Coronary artery (tissue), 2 donors: ENCODE measurements at places on chromosomes 1 and 21.

DNA sequence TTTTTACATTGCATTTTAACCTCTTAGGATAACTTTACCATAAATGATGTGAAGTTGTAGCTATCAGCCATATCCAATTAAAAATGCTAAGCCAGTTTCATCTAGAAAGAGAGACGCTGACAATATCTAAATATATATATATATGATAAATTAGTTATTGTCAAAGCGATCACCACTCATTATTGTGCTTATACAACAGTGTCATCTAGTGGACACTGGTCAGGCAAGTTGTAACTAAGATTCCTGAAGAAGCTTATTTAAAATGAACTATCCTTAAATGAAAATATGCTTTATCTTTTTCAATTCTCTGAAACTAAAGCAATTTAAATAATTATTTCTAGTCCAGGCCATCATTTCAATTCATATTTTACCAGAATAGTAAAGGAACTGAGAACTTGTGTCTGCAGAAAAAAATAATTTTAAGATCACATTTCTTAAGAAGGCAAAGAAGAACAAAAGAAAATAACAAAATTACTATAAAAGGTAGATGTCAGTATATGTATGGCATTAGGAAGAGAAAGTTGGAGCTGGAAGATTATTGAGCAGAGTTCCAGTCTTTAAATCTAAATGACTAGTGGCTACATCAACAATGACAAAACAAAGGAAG lies 193.3 kb upstream of the SNX7 start:
- no peak for DNase-seq

- DNase-seq = no peak
These were observed 353.9 kb upstream of the CAMK1G start for GRCh38 chr1:209229494-209230061.

- peak; percentile 72 for DNase-seq
These were observed 2.5 kb downstream of the INKA2 start for GRCh38 chr1:111736548-111737215.

GRCh38 chr1:194813096-194813495 lies 1626.7 kb upstream of the B3GALT2 start:
- no peak for DNase-seq

DNA sequence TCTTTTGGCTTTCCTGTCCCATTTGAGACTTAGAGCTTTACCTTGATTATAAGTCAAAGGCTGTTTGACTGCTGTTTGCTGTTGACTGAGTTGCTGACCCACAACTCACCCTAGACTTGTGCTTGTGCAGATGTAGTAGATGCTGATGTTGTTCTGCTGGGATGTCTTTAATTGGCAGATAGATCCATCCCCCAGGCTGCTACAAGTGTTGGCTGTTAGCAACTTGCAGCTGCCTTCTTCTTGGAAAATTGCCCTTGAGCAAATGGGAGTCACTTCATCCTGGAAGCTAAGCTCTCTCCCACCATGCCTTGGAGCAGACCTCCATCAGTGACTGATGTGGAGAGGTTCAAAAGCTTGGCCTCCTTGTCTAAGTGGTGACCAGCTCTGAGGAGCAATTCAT lies 139.3 kb upstream of the KIAA0040 start:
- no peak for DNase-seq

DNA sequence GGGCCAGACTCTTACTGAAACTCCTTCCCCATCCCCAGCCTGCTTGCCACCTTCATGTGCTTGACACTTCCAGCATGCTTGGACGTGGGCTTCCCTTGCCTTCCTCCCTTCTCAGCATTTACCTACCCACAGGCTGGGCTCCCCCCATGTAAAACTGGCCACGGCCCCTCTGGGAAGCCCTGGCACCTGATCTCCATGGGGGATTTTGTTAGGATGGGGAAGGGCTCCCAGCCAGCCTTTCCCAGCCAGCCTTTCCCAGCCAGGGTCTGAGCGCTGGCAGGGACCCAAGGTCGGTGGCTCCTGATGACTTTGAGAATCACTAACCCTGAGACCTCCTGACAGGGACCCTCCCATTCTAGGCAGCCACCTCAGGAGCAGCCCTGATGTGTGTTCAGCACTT lies 6.7 kb downstream of the ALX3 start:
- no peak for DNase-seq

DNA sequence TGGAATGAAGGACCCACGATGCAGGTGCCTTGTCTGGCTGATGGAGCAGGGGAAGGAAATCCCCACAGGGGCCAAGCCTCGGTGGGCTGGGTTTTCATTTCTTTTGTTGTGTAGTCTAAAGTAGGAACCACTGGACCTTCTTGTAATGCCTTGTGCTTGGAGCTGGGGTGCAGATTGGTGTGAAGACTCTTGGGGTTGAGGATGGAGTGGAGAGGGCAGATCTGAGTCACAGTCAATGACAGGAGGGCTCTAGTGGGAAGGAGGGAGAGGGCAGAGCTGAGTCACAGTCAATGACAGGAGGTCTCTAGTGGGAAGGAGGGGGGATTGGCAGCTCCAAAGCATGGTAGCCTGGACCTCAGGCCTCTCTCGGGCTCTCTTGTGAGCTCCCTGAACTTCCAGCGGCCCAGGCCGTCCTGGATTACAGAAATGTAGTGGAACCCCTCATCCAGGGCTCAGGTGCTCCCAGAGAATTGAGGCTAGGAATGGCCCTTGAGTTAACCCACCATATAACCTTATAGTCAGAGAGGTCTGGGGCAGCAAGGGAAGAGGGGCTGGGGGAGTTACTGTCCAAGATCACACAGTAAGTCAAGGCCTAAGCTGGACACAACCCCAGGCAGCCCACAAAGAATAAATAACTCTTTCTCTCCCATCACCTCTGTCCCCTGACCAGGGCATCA lies 313.8 kb downstream of the MATN1 start:
- peak; percentile 33 for DNase-seq

- no peak for DNase-seq
These were observed 398.3 kb downstream of the KCNT2 start for GRCh38 chr1:196209983-196210382.

DNA sequence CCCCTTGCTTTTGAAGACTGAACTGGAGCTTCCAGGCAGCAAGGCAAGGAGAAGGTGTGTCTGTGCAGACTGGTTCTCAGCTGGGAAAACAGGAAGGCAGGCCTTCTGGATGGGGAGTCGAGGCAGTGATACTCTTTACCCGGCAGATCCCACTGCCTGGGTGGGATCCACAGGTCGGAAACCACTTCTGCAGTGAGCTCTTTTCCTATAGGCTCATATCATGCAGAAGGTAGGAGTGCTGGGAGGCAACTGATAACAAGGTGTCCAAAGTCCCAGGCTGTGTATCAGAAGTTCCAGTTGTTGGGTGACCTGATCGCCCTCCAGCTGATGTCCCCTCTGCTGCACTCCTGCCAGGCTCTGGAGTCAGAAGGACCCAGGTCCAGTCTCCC lies 17.1 kb downstream of the ACOT11 start:
- no peak for DNase-seq

DNA sequence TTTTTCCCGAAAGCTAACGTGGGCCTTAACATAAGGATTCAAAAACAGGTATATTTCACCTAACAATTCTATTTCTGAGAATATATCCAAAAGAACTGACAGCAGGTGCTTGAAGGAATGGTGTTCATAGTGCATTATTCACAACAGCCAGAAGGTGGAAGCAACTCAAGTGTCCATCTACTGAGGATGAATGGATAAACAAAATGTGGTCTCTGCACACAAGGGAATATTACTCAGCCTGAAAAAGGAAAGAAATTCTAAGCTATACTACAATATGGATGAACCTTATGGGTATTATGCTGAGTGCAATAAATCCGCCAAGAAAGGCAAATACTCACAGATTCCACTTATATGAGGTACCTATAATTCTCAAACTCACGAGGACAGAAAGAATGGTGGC lies 6.1 kb upstream of the RIPPLY3 start:
- no peak for DNase-seq

DNA sequence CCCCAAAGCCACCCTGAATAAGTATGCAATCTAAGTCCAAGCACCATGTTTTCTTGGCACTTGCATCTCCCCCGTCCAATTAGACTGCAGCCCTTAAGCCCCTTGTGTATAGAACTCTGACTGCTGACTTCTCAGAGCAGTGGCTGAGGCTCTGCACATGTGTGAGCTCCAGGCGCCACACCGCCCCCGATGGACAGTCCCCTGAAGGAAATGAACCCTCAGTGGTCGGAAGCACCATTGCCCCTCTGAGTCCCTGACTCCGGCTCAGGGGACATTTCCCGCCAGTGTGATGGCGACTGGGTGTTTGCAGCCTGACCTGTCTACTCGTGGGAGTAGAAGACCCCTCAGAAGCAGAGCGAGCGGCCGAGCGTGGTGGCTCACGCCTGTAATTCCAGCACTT lies 37.2 kb upstream of the SCCPDH start:
- no peak for DNase-seq

DNA sequence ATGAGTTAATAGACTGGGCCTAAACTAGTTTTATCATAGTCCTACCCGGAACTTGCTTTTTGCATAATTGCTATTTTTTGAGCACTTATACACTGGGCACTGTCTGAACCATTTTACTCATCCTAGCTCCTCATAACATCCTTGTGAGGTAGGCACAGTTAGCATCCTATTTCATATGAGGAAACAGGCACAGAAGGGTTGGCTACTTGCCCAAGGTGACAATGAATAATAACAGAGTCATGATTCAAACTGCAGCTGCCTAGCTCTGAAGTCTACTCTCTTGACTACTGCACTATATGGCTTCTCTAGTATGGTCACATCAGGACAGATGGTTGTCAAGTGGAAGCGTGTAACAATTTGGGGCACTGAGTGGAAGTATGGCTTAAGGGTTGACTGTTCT lies 18.2 kb upstream of the RC3H1 start:
- DNase-seq = no peak

- no peak for DNase-seq
These were observed 84.7 kb downstream of the NOTCH2 start for GRCh38 chr1:119984771-119985170.

DNA sequence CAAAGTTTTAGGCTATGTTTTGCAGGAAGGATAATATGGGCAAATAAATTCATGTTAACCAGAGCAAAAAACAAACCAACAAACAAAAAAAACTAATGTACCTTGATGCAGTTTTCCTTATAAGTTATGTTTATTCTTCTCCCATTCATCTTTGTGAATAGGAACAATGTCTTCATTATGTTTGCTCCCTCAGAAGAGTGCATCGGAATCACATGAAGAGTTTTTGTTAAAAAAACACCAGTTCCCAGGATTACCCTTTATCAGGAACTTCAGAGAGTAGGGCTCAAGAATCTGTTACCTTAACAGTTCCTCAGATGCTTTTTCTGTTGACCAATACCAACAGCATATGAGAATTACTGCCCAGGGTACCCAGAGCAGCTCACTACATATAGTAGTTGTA lies 14.6 kb upstream of the PRRC2C start:
- DNase-seq = no peak

- DNase-seq = no peak
These were observed 5.7 kb downstream of the NTRK1 start for GRCh38 chr1:156866249-156866909.

GRCh38 chr1:157438146-157438545 lies 114.2 kb downstream of the FCRL5 start:
- no peak for DNase-seq

DNA sequence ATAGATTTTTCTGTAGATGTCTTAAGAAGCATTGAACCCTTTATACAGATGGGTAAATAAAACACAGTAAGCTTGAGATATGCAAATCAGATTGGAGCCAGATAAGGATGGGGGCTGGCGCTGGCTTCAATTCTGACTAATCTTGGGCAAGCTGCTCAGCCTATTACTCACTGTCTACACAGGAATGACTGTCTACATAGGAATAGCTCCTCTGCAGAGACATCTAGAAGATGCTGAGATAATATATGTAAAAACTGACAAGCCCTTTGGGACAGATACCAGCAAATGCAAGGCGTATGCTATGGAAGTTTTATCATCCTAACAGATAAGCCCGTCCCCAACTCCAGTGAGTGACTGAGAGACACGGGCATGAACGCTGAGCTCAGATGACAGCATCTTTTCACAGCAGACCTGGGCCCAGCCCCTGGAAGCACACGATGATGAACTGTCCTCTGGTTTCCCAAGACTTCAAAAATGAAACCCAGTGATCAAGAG lies 1.7 kb downstream of the CLDN14 start:
- DNase-seq = no peak

- DNase-seq = no peak
These were observed 17.8 kb downstream of the PAPPA2 start for GRCh38 chr1:176480750-176481149.

- no peak for DNase-seq
These were observed 3.0 kb upstream of the MDM4 start for GRCh38 chr1:204513117-204513716.

DNA sequence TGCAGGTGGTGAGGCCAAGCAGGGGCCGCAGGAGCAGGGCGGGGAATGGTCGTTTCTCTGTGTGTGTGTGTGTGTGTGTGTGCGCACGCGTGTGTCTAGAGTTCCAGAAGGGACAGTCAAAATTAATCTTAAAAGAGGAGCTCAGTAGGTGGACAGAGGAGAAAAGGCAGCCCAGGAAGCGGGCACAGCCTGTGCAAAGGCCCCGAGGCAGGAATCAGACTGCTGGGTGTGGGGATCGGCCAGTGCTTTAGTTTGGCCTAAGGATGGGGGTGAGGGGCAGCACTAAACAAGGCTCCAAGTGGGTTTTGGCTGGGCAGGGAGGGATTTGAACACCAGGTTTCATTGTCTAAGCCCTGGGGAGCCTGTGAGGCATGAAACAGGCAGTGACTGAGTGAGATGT lies 21.7 kb downstream of the EPHA8 start:
- no peak for DNase-seq

- DNase-seq = no peak
These were observed 72.4 kb upstream of the POU3F1 start for GRCh38 chr1:38118976-38119375.

DNA sequence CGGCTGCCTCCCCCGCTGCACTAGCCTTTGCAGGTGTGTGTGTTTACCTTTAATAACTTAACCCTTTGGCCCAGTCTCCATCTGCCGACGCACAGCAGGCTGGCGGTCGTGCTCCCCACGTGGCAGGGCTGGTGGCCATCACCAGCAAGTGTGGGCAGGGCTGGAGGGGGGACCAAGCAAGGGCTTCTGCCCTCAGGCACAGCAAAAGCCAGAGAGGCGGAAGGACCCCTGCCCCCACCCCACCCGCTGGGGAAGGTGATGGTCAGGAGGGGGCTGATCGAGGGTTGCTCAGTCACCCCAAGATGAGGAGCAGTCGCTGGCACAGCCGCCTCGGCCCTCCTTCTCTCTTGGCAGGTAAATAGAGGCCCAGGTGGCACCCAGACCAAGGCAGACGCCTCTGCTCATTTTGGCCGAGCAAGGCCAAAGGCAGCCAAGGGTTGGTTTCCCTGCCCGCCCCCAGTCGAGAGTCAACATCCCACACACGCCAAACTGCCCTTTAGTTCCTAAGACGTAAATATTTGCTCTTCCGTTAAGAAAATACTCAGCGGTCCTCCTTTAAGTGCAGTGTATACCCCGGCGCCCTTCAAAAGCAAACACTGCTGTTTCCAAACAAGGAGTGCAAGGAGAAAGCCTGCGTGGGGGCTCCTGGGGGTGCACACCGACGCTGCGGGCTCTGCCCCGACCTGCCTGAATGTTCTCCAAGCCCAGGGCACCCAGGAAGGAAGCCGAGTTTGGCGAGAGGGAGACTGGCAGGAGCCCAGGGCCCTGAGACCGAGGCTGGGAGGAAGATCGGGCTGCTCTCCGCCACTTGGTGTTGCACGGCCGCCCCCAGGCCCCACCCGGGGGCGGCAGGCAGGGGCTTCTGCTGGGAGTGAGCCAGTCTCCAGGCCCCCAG lies 82.7 kb downstream of the SIK1 start:
- no peak for DNase-seq

GRCh38 chr1:176206006-176206960 lies 803 bp downstream of the COP1 start:
- peak; percentile 77 for DNase-seq

- DNase-seq = peak; percentile 81
These were observed 69.0 kb downstream of the DHRS3 start for GRCh38 chr1:12548973-12549459.

GRCh38 chr1:181205901-181206300 lies 117.4 kb downstream of the IER5 start:
- DNase-seq = no peak
